ENCODE measurements at places on chromosomes 5 and 9.

DNA sequence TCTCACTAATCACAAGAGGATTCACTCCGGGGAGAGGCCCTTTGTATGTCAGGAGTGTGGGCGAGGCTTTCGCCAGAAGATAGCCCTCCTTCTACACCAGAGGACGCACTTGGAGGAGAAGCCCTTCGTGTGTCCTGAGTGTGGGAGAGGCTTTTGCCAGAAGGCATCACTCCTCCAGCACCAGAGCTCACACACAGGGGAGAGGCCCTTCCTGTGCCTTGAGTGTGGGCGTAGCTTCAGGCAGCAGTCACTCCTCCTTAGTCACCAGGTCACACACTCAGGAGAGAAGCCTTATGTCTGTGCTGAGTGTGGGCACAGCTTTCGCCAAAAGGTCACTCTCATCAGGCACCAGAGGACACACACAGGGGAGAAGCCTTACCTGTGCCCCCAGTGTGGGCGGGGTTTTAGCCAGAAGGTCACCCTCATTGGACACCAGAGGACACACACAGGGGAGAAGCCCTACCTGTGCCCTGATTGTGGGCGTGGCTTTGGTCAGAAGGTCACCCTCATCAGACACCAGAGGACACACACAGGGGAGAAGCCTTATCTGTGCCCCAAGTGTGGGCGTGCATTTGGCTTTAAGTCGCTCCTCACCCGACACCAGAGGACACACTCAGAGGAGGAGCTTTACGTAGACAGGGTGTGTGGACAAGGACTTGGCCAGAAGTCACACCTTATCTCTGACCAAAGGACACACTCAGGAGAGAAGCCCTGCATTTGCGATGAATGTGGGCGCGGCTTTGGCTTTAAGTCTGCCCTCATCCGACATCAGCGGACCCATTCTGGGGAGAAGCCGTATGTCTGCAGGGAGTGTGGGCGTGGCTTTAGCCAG, 27.8 kb downstream of the NUTM2F start:
- no peak for DNase-seq

DNA sequence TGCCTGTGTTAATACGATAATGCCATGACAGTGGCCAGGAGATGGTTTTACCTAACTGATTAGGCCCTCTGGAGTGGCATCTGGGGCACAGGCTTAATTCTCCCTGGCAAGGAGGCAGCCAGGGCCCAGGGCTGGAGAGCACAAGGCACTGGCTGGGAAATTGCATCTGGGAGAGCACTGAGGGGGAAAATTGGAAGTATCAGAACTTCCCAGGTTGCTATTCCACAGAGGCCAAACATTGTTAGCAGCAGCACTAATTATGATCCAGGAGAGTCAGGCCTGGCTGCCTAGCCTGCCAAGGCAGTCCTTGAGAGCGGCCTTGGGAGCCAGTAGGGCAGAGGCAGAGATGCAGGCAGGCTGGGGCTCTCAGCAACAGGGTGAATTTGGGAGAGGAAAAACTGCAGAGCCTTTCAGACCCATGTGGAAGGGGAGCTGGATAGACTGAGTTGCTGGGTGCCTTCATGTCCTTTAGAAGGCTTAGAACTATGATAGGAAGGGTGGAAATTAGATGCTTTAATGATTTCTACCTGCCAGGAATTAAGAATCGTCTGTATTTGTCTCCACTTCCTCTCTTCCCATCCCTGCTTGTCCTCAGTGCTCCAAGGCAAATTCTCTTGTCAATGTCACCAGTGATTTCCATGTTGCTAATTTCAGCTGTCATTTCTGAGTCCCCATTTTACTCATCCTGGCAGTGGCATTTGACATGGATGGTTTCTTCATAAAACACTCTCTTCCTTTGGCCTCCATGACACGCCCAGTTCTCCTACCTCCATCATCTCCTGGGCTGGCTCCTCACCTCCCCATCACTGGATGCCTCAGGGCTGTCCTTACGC, 56.1 kb upstream of the HSPA9 start:
- DNase-seq: no peak

DNA sequence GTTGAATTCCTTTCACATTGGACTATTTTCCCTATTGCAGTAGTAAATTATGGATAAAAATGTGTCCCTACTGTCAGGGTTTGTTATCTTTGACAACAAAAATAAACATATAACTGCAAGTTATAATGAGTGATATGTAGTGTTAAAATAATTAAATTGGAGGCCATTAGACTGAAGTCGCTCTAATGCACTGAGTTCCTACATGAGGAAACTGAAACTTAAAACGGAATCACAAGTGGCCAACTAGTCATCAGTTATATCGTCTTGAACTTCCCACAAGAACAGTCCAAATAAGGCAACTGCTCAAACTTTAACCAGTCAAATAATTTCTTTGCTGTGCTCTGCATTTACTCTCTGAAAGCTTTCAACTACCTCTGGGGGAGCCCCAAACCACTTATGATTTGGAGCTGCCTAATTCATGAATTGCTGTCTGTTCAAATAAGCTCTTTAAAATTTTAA, 2.1 kb upstream of the IFT74 start:
- no peak for DNase-seq

- DNase-seq: no peak
Observed at GRCh38 chr9:98708933-98709911, at the start of gene GABBR2. Gene GABBR2 (minus strand): TSS chr9:98708935. CDS start chr9:98708737, 198 bp downstream.

DNA sequence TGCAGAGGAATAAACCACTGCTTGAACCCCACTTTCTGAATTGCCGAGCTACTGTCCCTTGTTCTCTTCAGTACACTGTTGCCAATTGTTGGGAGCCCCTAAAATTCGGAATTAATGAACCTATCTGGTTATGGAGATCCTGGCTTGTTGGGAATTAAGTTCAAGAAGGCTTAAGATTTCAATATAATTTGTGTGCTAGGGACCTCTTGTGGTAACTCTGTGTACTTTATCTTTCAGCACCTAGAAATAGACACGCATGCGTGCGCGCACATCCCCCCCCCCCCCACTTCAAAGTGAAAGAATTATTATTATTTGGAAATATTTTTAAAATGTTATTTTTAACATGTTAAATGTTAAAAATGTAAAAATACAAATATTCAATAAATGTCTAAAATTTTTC, 53.3 kb upstream of the FAM169A start:
- DNase-seq: no peak

DNA sequence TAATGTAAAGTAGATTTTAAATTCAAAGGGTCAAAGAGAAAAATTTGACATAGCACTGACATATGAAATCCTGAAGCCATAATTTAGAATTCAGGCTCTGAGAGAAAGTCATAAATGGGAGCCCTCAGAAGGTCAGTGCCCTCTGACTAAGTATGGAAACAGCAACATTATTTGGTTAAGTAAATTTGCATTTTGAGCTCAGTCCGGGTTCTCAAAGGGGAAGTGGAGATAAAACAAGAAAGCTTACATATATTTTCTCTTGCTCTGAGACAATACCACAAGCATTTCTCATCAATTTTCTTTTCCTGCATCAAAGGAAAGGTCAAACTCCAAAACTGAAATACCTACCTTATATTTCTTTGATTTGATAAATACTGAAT, 348.0 kb downstream of the SEMA5A start:
- DNase-seq: no peak

- no peak for DNase-seq
Observed at GRCh38 chr9:92455217-92455616, 27.1 kb downstream of the ASPN start.

DNA sequence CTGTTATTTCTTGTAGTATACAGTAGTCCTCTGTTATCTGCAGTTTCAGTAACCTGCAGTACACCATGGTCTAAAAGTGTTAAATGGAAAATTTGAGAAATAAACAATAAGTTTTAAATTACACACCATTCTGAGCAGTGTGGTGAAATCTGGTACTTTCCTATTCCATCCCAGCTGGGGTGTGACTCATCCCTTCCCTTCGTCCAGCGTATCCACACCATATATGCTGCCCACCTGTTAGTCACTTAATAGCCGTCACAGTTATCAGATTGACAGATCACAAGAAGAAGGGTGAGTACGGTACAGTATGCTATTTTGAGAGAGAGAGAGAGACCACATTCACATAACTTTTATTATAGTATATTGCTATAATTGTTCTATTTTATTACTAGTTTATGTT, 28.9 kb downstream of the FAM151B start:
- no peak for DNase-seq

DNA sequence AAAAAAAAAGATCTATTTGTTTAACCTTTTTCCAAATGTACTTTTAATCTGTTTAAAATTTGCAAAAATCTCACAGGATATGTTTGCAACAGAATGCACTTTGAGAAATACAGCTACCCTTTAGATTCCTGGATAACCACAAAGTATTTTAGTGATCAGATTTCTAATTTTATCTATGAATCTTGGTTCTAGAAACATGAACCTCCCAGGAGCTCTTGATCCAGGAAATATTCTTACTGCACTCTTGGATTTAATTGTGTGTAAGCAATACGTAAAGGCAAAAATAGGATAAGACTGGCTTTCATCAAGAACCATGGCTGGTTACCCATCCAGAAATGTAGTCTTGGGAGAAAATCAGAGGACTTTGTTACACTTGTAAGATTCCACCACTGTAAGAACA, 1581.8 kb upstream of the WWC1 start:
- DNase-seq: no peak

- DNase-seq: no peak
Observed at GRCh38 chr5:73378070-73378469, 70.5 kb downstream of the FOXD1 start.

DNA sequence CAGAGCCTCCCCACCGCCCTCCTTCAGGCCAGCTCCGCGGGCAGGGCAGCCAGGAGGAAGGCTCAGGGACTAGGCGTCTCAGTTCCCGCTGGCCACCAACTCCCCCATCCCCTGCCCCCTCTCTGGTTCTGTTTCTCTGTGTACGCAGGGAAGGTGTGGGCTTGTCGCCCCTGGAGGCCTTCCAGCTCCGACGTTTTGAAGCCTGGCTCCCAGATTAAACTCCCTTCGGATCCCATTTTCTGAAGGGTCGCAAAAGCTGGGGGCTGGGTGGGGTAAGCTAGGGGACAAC, 346 bp downstream of the ATOX1 start:
- no peak for DNase-seq

DNA sequence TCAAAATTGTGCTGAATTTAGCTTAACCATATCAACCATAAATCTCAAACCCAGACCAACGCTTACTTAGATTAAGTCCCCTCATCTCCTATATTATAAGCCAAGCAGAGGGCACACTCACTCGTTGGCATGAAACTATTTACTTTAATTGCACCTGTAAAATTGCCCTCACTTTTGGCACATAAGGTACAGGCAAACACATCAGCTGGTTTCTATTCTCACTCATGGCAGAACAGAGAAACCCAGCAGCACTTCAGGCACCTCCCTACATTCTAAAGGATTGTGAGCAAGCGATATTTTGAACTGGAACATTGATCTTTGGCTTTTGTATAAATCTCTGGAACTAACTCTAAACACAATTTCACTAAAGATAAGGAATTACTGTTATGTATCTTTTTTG, 845.6 kb upstream of the CDH6 start:
- DNase-seq: no peak

DNA sequence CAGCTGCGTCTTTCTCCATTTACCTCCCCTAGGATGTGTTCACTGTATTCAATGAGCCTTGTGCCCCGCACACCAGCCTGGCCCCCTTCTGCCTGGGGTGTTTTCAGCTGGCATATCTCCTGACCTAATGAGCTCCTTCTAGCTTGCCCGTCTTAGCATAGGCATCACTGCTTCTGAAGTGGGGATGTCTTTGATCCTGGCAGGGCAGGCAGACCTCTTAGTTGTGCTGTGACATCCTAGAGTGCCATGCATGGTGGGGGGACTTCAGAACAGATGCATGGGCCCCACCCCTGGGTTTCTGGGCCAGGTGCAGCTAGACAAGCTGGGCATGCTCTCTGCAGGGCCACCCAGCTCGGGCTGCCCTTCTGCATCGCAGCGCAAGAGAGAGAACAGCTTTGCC, 172.7 kb downstream of the GADD45G start:
- no peak for DNase-seq

- no peak for DNase-seq
Observed at GRCh38 chr9:117084221-117084620, 330.6 kb downstream of the ASTN2 start.

GRCh38 chr5:50325237-50325832, 115.8 kb downstream of the EMB start:
- DNase-seq: no peak

- no peak for DNase-seq
Observed at GRCh38 chr5:158755986-158756385, 343.7 kb downstream of the EBF1 start.

DNA sequence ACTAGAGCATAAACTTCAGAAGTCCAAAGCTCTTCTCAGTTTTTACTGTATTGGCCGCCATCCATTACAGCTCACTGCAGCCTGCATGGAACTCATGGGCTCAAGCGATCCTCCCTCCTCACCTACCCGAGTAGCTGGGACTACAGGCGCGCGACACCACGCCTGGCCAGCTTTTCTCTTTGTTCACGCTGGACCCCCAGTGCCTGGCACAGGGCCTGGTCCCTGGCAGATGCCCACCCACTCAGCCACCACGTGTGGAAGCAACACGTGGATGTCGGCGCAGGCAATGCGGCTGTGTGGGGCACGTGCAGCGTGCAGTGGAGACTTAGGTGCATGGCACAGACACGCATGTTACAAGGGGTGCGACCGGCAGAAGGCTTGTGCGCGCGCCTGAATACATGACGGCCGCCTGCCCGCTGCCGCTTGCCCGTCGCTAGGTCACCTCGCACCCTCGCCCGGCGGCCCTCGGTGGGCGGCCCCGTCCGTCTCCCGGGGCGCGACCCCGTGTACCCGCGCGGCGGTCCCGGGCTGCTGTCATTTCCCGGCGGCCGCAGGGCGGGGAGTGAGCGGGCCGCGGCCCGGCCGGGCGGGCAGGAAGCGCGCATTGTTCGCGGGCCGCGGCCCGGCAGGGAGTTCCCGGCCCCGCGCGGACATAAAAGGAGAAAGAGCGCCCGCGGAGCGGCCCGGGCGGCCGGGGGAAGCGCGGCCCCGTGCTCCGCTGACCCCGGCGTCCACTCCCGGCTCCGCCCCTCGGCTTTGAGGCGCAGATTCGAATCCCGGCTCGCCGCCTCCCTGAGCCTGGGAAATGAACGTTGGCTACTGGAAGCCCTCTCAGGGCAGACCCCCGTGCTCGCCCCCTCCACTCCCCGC, 24.1 kb upstream of the PTGS1 start:
- no peak for DNase-seq

DNA sequence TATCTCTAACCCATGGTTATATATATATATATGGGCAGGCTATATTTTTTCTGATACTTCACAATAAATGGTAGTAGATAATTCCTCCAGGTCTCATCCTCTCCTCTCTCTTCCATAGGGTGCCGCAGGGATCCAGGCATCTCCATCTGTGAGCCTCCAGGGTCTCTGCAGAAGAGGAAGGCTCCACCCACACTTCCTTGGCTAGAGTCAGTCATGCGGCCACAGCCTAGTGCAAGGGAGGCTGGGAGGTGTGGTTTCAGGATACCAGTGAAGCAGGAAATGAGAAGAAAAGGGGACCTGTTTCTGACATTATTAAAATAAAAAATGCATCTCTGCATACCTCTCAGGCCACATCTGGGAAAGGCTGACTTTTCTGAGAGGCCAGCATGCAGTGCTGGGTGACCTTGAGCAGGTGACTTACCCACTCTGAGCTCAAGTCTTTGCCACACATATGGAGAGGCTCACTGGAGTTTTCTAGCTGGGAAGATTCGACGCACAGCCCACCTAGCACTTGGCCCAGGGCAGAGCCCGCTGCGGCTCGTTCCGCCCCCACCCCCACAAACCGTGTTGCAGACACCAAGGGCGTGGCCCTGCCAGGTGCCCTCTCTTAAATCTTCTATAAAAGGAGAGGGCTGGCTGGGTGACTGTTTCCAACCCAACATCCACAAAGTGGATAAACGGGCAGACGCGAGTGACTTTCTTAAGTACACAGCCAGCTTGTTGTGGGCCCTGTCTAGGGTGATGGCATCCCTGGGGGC, 47.9 kb downstream of the OLFM1 start:
- no peak for DNase-seq
